ENCODE measurements at places on chromosomes 7 and 10.

DNA sequence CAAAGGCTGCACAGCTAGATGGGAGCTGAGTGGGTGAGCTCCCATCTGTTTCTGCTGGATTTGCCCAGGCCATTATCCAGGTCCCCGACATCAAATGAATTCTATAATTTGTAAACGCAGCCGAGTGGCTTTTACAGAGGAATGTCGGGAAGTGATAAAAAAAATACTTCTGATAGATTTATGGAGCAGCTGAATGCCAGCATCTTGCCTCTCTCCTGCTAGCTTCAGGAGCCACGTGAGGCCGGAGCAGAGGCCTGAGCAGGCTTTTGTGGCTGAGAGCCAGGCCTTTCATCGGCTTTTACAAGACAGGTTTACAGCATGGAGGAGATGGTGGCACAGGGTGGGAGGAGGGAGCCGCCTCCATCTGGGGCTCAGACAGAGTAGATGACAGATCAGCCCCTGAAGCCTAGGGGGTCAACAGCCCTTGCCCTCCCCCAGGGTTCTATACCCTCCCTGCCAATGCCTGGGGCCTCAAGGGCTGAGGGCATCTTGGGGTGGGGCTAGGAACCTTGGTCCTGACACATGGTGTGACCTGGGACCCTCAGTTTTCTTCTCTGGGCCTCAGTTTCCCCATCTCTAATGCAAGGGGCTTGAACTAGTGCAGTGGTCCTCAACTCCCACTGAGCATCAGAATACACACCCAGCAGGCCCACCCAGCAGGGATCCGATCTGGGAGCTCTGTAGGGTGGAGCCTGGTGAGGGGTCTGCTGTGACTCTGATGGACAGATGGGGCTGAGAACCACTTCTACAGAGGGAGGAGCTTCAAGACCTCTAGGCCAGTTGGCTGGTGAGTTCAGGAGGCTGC, 44.2 kb upstream of the PCBD1 start:
- no peak for DNase-seq

- DNase-seq = peak; percentile 5
These were observed 110.5 kb downstream of the C10orf105 start for GRCh38 chr10:71608819-71609768.

DNA sequence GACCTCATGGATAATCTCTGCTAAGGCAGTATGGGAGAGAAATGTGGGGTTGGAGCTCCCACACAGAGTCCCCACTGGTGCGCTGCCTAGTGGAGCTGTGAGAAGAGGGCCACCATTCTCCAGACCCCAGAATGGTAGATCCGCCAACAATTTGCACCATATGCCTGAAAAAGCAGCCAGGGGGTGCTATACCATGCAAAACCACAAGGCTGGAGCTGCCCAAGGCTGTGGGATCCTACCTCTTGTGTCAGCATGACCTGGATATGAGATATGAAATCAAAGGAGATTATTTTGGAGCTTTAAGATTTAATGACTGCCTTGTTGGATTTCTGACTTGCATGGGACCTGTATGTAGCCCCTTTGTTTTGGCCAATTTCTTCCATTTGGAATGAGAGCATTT, 27.0 kb upstream of the SAMD9L start:
- DNase-seq = no peak

GRCh38 chr10:98994030-98994429, 241.6 kb downstream of the HPSE2 start:
- no peak for DNase-seq

DNA sequence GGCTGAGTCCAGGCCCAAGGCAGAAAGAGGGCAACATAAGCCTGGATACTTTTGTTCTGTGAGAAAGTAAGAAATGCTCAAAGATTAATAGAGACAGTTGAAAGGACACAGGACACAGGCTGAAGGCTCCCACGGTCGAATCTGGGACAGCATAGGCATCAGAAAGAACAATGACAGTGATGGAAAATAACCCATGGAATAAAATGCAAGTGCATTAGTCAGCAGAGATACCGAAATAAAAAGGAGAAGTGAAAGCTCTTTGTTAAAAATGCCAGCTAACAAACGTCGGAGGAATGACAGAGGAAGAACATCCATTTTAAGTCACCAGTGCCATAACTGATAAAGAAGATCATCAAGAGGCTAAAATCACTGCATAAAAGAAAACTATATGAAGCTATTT, 19.6 kb upstream of the AGAP5 start:
- DNase-seq = no peak

- DNase-seq = no peak
These were observed 306.9 kb downstream of the FRMD4A start for GRCh38 chr10:14023673-14024328.

DNA sequence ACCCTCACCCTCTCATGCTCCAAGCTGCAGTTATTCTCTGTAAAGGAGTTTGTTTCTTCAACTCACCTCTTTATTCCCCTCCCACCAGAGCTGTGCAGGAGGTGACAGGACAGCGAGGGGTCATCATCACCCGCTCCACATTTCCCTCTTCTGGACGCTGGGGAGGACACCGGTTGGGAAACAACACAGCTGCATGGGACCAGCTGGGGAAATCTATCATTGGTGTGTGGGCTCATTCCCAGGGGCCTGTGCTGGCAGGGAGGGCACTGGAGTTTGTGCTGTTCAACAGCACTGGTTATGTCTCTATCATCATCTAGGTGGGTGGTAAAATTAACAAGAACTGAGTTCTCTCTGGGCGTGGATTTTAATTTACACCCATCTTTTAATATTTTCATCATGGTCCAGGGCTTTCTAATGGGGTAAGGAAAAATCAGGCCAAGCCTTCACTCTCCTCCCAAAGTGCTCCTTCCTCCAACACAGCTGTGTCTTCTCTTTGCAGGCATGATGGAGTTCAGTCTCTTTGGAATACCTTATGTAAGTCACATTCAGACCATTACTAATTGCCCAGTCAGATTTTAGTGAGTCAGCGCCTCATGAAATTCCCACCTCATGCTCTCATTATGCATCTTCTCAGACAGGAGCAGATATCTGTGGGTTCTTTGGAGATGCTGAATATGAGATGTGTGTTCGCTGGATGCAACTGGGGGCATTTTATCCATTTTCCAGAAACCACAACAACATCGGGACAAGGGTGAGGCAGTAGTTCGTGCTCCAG, 61.6 kb downstream of the PRSS58 start:
- no peak for DNase-seq

DNA sequence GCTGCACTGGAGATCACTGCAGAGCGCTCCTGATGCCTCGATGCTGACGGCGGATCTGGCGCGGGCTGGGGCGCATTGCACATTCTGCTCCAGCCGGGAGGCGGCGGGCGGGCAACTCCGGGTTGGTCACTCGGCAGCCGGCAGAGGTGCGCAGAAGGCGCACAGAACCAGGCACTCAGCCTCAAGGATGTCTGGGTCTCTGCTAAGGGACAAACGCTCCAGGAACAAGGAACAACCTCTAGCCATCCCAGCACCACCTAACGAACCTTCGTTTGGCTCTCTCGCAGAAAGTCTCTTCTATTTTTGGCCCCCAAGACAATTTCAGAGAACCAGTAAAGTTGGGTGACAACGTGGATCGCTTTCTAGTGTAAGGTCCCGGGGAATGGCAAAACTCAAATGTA, 254.6 kb downstream of the OTUD1 start:
- no peak for DNase-seq

GRCh38 chr7:39464350-39465054, 101.7 kb upstream of the YAE1 start:
- no peak for DNase-seq

GRCh38 chr10:92873029-92873428, 24.7 kb downstream of the EXOC6 start:
- no peak for DNase-seq

- DNase-seq = no peak
These were observed 113.9 kb downstream of the ZNF438 start for GRCh38 chr10:30917789-30918188.

DNA sequence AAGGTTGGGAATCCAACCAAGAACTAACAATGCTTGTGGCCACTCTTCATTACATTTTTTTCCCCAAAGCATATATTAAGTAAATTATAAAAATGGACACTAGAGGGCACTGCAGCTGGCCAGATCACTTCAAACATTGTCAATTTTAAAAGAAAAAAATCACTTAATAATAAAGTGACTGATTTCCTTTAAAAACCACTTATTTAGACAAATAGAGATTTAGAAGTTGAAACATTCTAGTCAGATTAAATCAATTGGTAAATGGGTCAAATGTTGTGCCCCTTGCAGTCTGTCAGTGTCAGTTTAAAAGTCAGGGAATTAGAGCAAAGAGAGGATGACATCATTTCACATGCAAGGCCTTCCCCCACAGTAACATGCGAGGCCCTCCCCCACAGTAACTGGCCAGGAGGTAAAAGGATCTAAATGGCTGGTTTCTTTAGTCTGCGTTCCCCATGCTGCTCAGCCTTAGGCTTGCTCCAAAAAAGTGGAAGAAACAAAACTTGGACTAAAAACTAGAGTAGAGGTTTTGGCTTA, 177.9 kb downstream of the SKAP2 start:
- DNase-seq = no peak

DNA sequence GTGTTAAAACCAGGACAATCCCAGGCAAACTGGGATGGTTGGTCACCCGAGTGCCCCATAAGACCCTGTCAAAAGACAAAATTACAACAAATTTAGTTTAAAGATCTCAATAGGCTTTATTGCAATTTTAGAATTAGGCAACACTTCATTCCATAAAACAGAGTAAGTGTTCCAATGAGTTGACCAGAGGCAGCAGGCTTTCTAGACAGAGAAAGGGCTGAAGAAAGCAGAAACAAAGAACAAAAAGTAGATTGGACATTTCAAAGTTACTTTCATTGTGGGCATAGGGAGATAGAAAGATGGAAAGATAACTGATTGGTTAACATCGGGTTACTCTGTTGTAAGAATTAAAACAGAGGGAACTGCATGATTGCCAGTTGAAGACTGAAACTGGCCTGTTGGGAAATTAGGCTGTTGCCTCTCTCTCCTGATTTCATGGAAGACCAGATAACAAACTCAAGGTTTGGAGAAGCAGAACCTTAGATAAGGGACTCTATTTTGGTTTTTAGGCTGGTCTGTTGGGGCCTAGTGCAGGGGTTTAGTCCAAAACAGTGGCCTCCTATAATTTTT, 36.3 kb downstream of the ENTPD1 start:
- DNase-seq = no peak

GRCh38 chr7:107711301-107711700, 32.6 kb upstream of the CBLL1 start:
- no peak for DNase-seq

DNA sequence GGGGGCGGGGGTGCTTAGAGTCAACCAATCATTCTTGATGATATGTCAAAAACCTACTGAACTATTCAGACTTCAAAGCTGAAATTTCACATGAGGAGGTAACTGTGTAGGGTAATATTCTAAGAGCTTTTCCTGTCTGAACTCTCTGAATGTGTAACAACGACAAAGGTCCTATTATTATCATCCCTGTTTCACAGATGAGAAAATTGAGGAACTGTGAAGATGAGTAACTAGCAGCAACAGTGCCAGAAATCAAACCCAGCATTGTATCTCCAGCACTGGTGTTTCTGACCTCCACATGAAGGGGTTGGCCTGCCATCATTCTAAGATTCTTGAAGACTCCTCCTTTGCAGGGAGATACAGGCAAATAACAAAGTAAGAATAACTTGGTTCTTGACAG, 294.7 kb upstream of the AOAH start:
- DNase-seq = no peak

GRCh38 chr7:143227806-143228205, 6.0 kb downstream of the TAS2R40 start:
- DNase-seq = no peak

DNA sequence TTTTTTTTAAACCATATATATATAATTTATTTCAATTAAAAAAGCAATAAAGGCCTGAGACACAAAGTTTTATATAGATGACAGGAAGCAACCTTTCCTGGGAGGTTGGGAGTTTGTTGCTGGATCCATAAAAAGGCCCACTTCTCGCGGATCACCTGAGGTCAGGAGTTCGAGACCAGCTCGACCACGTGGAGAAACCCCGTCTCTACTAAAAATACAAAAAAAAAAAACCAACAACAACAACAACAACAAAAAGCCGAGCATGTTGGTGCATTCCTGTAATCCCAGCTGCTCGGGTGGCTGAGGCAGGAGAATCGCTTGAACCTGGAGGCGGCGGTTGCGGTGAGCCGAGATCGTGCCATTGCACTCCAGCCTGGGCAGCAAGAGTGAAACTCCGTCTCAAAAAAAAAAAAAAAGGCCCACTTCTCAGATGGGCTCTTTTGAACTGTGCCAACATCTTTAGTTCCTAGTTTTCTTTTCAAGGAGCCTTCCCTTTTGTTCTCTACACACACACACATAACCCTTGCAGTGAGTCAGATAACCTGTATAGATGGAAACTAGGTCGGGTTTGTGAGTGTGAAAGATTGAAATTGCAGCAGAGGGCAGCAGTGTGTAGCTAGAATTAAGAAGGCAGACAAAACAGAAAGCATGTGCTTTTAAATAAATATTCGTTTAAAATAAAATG, 1.2 kb upstream of the SMNDC1 start:
- no peak for DNase-seq

DNA sequence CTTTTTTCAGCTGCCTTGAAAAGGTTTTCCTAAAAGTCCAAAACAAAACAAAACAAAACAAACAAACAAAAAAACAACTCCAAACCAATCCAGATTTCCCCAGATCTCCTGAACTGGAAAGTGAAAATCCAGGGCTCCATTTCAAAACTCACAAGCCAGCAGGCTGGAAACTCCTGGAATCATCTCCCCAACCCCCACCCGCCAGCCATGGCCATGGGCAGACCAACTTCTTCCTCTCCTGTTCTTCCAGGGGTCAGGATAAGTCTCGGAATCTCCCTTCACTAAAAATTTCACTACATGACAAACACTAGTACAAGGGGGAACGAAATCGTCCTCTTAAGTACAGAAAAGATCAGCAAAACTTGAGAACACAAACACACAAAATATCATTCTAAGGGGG, 40.4 kb downstream of the GNA12 start:
- no peak for DNase-seq

- no peak for DNase-seq
These were observed 96.5 kb downstream of the TACC2 start for GRCh38 chr10:122085423-122085911.

DNA sequence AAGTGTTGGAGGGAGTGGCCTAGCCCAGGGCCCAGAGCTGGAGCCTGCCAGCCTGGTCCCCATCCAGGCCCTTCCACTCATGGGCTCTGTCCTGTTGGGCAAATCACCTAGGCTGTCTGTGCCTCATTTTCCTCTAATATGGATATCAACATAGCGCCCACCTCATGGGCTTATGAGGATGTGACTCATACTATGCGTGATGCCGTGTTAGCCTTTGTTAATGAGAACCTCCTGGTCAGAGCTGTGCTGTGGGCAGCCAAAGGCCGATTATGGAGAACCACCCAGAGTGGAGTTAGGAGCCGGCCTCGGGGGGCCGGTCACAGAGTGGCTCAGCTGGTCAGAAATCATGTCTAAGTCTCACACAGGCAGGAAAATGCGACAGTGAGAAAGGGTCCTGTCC, 306.4 kb downstream of the PAXIP1 start:
- DNase-seq = no peak
